ENCODE measurements at places on chromosomes 6 and 20.
A peak's percentile ranks its signal among the peaks of the same experiment; 100 is the strongest.

DNA sequence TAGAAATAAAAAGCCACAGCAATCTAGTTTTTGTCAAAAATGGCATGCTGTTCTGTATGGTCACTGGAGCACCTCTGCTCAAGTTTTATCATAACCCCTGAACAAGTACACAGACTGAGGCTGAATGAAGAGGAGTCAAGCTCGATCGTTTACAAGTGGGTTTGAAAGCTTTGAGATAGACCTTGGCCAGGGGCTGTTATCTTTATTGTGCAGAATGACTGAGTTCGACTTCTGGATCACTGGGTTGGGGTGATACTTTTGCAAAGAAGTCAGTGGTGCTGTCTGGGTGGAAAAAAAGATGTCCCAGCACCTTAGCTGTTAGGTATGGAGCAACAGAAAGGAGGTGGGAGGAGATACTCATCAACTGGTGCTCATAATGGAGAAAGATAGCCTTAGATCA is 446.0 kb downstream of the HACE1 start:
- H3K27ac ChIP-seq: no peak overlapping the region
- no peak overlapping the region for H3K4me3 ChIP-seq
- no peaks in the 10 kb centered on the region for H3K27me3 ChIP-seq

DNA sequence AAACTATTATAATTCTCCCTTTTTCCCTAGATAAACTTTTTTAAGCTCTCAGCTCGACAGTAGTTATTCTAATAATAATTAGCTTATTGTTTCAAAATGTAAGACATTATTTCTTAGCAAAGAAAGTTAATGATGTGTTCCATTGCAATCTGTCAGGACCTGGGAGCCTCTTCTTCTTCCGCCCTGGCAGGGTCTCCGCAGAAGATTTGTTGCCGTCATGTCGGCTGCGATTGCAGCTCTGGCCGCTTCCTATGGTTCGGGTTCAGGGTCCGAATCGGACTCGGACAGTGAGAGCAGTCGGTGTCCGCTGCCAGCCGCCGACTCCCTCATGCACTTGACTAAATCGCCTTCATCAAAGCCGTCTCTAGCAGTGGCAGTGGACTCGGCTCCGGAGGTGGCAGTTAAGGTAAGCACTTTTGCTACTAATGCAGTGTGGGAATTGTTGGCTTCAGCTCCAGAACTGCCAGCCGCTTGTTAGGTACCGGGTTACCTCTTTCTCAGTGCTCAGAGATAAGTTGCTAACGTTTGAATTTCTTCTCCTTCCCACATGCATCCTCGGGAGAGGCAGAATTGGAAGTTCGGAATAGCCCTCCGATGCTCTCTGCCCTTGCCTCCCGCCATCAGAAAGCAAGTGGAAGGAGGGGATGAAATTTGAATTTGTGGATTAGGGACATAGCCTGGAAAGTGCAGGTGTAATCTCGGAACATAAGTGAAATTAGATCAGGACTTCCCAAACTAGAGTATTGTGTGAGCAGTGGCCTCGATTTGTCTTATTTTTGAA is at the start of gene CDC40:
Gene CDC40 (plus strand): TSS at position 200 of the 781 bp plus-strand sequence. CDS start 18 bp downstream, at position 218.
- H3K36me3 ChIP-seq: no peaks in the 10 kb centered on the region
- DNase-seq: peak; percentile 69
- H3K27me3 ChIP-seq: peaks cover 9% of the 10 kb centered on the region
- no peak within 1 kb of the TSS for H3K27ac ChIP-seq
- no peak within 1 kb of the TSS for H3K4me3 ChIP-seq

- H3K4me1 ChIP-seq: peaks cover 17% of the 10 kb centered on the region
- peaks cover 45% of the 10 kb centered on the region for H3K27me3 ChIP-seq
- peak overlapping the region; percentile 55 for H3K4me3 ChIP-seq
- peak overlapping the region; percentile 31 for H3K27ac ChIP-seq
These were observed 72.9 kb downstream of the SNX5 start for GRCh38 chr20:17895641-17896171.

GRCh38 chr6:36443471-36444428 is 950 bp downstream of the KCTD20 start:
- peaks cover 31% of the 10 kb centered on the region for H3K36me3 ChIP-seq
- H3K4me3 ChIP-seq: peak overlapping the region; percentile 96
- peak overlapping the region; percentile 96 for H3K27ac ChIP-seq
- H3K4me1 ChIP-seq: peaks cover 40% of the 10 kb centered on the region

All from activated CD8-positive, alpha-beta T cell treated with anti-CD3 and anti-CD28 coated beads, Interleukin-2, amount 10 ng/mL, durations not matched to agents 7 days and 5 days (primary cell).